CD4-positive, alpha-beta T cell (primary cell): ENCODE measurements at places on chromosomes 1 and 21. TPM values are rescaled to one million over a fixed set of nuclear protein-coding genes. Genes with fewer than 3 reads are reported as not detected.

DNA sequence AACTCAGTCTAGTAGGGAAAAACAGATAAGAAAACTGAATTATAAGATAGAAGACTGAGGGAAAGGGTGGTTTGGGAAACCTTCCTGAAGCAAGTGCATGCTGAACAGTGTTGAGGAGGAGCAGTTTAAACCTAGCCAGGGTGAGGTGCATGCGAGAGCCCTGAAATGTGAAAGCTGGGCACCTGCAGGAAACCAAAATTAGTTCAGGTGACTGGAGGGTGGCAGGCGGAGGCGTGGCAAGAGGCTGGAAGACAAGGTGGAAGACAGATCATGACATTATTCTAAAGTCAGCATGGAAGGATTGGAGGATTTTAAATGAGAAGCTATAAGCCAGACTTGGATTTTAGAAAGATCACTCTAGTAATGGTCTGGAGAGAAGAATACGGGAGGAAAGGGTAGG lies 75.1 kb downstream of the CACNA1E start:
- no peak for DNase-seq
- no peaks in the 10 kb centered on the region for H3K36me3 ChIP-seq
- no peak overlapping the region for H3K4me3 ChIP-seq
- H3K27me3 ChIP-seq: peaks cover 4% of the 10 kb centered on the region

GRCh38 chr1:8745749-8746390 lies 71.6 kb downstream of the RERE start:
- no peaks in the 10 kb centered on the region for H3K27me3 ChIP-seq
- no peaks in the 10 kb centered on the region for H3K4me1 ChIP-seq
- DNase-seq: no peak

- no peaks in the 10 kb centered on the region for H3K27me3 ChIP-seq
- no peaks in the 10 kb centered on the region for H3K36me3 ChIP-seq
- H3K4me3 ChIP-seq: no peak overlapping the region
- no peak overlapping the region for H3K27ac ChIP-seq
- H3K4me1 ChIP-seq: no peaks in the 10 kb centered on the region
- DNase-seq: no peak
Measured at GRCh38 chr21:17636711-17637110, 24.0 kb upstream of the BTG3 start.

GRCh38 chr1:201694608-201695335 lies 134.2 kb upstream of the IPO9 start:
- H3K4me3 ChIP-seq: no peak overlapping the region
- no peaks in the 10 kb centered on the region for H3K4me1 ChIP-seq
- H3K27me3 ChIP-seq: no peaks in the 10 kb centered on the region
- no peaks in the 10 kb centered on the region for H3K36me3 ChIP-seq

FMO2 gene
- not detected for total RNA-seq

FAM151A gene
- total RNA-seq: not detected

LRRN2 gene
- not detected for total RNA-seq

PLA2G2C gene
- not detected for total RNA-seq
